ENCODE measurements at places on chromosomes 6 and 20. TPM values are rescaled to one million over a fixed set of nuclear protein-coding genes. Genes with fewer than 3 reads are reported as not detected.

The CD2AP gene
- 18.5 TPM for total RNA-seq

The APOBEC2 gene
- total RNA-seq = not detected

The BPIFB4 gene
- total RNA-seq = not detected

The MOG gene
- total RNA-seq = not detected

The SLC17A3 gene
- total RNA-seq = 1.00 TPM

The LAMA4 gene
- total RNA-seq = 1.8 TPM

The CYP21A2 gene
- total RNA-seq = not detected

The TSBP1 gene
- not detected for total RNA-seq

The KLHDC3 gene
- total RNA-seq = 29.8 TPM

The TPBG gene
- 54.1 TPM for total RNA-seq

The PBOV1 gene
- total RNA-seq = not detected

The ADGRF1 gene
- 0.05 TPM for total RNA-seq

The BNIP5 gene
- total RNA-seq = not detected

The UCKL1 gene
- 33.4 TPM for total RNA-seq

The IL17F gene
- not detected for total RNA-seq

The DNAH8 gene
- not detected for total RNA-seq

The CCM2L gene
- 0.62 TPM for total RNA-seq

The CALHM5 gene
- 0.10 TPM for total RNA-seq

The PRR18 gene
- total RNA-seq = 0.07 TPM

The ENPP5 gene
- total RNA-seq = not detected

The HFE gene
- 14.4 TPM for total RNA-seq

The ARFGEF3 gene
- total RNA-seq = 0.70 TPM

The BLCAP gene
- 50.1 TPM for total RNA-seq

The PSORS1C1 gene
- total RNA-seq = 5.7 TPM

The KLC4 gene
- 8.7 TPM for total RNA-seq

The BMP6 gene
- 18.5 TPM for total RNA-seq

The PACSIN1 gene
- total RNA-seq = 0.04 TPM

The HSPA12B gene
- total RNA-seq = 0.53 TPM

The HEY2 gene
- total RNA-seq = 0.07 TPM

The TBXT gene
- not detected for total RNA-seq

The SLC17A2 gene
- total RNA-seq = not detected

The MTO1 gene
- 12.9 TPM for total RNA-seq

The DNMT3B gene
- 5.3 TPM for total RNA-seq

The FABP7 gene
- total RNA-seq = not detected

The PRSS35 gene
- 0.08 TPM for total RNA-seq

The OGFRL1 gene
- total RNA-seq = 8.0 TPM

The ARMC12 gene
- 0.23 TPM for total RNA-seq

The ZNF311 gene
- 0.30 TPM for total RNA-seq

The BANF2 gene
- not detected for total RNA-seq

The MUCL3 gene
- not detected for total RNA-seq

The ANKS1A gene
- 7.7 TPM for total RNA-seq

The LHFPL5 gene
- total RNA-seq = 0.13 TPM

The CDH4 gene
- 6.7 TPM for total RNA-seq

The ZNF76 gene
- total RNA-seq = 10.1 TPM

The KHDC1L gene
- 0.20 TPM for total RNA-seq

The GUCA1A gene
- total RNA-seq = not detected

The FHL5 gene
- total RNA-seq = not detected

The DPM1 gene
- total RNA-seq = 75.2 TPM

The SPEF1 gene
- total RNA-seq = 2.3 TPM
